Motor neuron (in vitro differentiated cells): ENCODE measurements at places on chromosomes 5 and 9.
A peak's percentile ranks its signal among the peaks of the same experiment; 100 is the strongest.

DNA sequence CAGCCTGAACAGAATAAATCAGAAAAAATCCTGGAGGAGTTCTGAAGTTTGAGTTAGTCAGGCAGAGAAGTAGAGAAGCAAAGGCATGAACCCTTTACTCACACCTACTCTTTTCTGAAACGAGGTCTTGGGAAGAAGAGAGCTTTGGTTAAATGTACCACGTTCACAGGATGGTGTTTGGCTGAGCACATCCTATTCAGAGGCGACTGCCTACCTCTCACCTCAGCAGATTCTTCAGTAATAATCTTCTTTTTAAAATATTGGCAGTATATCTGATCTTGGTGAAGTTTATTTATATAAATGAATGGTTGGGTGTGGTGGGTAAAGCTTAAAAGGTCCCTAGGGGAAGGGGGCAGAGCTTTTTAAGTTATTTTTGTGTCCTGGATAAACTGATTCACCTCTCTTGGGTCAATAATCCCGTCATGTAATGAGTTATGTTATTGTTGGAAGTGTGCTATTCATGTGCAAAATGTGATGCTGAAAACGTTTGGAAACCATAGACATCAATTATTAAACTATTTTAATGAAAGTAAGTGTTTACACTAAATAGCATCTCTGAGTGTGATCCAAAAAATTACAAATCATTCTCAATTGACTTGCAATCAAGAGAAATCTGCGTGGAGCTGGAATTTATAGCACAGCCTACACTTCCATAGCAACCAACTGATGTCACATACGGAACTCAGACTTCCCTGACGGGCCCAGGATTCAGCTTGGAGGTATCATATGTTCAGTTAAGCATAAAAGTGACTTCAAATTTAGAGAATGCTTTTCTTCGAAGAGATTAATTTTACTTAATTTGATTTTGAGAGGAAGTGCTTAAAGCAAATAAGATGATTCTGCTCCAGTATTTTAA is 94.3 kb upstream of the EQTN start:
- no peak for ATAC-seq

DNA sequence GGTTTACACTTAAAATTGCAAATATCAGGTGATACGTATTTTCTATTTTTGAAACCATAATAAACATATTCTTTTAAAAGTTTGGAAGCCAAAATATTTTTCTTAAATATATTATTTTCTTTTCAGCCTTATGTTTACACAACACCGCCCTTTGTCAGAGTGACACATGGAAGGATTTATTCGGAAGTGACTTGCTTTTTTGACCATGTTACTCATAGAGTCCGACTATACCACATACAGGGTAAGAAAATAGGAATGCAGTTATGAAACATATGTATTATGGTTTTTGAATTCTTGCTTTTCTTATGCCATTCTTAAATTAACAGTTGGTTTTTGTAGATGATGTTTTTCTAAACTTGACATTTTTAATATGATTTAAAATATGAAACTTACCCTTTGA is 133.9 kb downstream of the MAN2A1 start:
- no peak for ATAC-seq

GRCh38 chr9:10250219-10250618 is 362.6 kb downstream of the PTPRD start:
- no peak for ATAC-seq

- no peak for ATAC-seq
These were observed 173.8 kb downstream of the PCSK1 start for GRCh38 chr5:96259151-96259772.

GRCh38 chr9:14423815-14424261 is 109.9 kb upstream of the NFIB start:
- ATAC-seq = peak; percentile 66

DNA sequence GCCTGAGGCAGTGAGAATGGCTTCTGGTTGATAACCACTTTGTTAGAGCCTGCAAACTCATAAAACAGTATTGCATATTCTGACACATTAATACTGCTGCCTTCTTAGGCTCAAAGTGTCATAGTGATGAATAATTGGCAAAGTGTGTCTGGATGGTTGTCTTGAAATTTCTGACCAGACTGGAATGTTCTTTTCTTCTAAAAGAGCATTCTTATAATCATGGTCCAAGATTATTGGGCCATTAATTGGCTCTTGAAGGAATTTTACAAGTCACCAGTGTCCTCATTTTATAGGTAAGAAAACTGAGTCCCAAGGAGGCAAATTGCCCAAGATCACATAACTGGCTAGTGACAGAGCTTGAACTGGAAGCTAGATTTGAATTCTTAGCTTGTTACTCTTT is 111.7 kb downstream of the PCSK1 start:
- ATAC-seq = no peak

- no peak for ATAC-seq
These were observed 14.2 kb upstream of the C5orf47 start for GRCh38 chr5:173974688-173975239.
